ENCODE measurements at places on chromosomes 12 and 14.
A peak's percentile ranks its signal among the peaks of the same experiment; 100 is the strongest.

DNA sequence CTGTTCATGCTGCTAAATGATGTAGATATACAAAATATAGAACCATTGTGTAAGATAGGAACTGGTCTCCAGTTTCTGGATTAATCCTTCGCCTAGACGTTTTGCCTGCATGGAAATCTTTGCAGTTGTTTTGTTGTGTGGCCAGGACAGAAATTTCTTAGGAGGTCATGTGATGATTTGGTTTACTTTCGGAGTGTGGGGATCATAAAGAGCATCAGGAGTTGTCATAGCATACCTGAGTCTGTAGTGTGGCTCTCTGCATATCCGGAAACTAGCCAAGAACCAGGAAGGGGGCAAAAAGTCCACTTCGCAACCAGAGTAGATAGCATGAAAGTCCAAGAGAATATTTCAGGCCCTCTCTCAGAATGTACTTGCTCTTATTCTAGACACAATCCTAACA is 3.1 kb downstream of the SAMD4A start:
- H3K4me3 ChIP-seq = peak overlapping the region; percentile 91
- H3K27me3 ChIP-seq = no peaks in the 10 kb centered on the region
- H3K4me1 ChIP-seq = peaks cover 34% of the 10 kb centered on the region
- H3K36me3 ChIP-seq = peaks cover 29% of the 10 kb centered on the region
- DNase-seq = no peak
- peak overlapping the region; percentile 94 for H3K27ac ChIP-seq

- no peaks in the 10 kb centered on the region for H3K4me1 ChIP-seq
- H3K27ac ChIP-seq = no peak overlapping the region
- no peaks in the 10 kb centered on the region for H3K36me3 ChIP-seq
- H3K4me3 ChIP-seq = no peak overlapping the region
Measured at GRCh38 chr14:98131406-98131805, 1140.6 kb downstream of the BCL11B start.

GRCh38 chr12:19432309-19433170 is 6.8 kb upstream of the AEBP2 start:
- no peaks in the 10 kb centered on the region for H3K36me3 ChIP-seq
- H3K27me3 ChIP-seq = no peaks in the 10 kb centered on the region
- no peak for DNase-seq
- peaks cover 17% of the 10 kb centered on the region for H3K4me1 ChIP-seq
- peak overlapping the region; percentile 86 for H3K27ac ChIP-seq
- H3K4me3 ChIP-seq = peak overlapping the region; percentile 29

- no peak overlapping the region for H3K4me3 ChIP-seq
- no peaks in the 10 kb centered on the region for H3K36me3 ChIP-seq
- H3K4me1 ChIP-seq = no peaks in the 10 kb centered on the region
- no peak overlapping the region for H3K27ac ChIP-seq
- no peaks in the 10 kb centered on the region for H3K27me3 ChIP-seq
- no peak for DNase-seq
Measured at GRCh38 chr12:112828541-112828940, 37.0 kb downstream of the RPH3A start.

DNA sequence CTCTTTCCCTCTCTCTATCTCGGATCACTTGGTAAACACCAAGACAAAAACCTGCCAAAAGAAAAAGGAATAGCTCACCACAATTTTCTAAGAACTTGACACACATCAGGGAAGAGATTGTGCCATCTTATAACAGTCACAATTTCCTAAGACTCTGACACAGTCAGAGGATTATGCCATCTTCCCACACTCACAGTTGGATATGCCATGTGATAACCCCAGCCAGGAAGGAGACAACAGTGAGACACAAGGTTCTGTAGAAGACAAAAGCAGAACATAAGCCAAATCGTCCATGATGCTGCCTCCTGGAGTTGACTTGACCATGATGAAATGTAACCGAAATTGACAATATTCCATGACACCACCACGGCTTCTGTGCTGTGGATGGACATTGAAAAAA is 2.8 kb upstream of the CLEC9A start:
- H3K4me1 ChIP-seq = peaks cover 11% of the 10 kb centered on the region
- DNase-seq = no peak
- no peaks in the 10 kb centered on the region for H3K27me3 ChIP-seq
- H3K27ac ChIP-seq = no peak overlapping the region

DNA sequence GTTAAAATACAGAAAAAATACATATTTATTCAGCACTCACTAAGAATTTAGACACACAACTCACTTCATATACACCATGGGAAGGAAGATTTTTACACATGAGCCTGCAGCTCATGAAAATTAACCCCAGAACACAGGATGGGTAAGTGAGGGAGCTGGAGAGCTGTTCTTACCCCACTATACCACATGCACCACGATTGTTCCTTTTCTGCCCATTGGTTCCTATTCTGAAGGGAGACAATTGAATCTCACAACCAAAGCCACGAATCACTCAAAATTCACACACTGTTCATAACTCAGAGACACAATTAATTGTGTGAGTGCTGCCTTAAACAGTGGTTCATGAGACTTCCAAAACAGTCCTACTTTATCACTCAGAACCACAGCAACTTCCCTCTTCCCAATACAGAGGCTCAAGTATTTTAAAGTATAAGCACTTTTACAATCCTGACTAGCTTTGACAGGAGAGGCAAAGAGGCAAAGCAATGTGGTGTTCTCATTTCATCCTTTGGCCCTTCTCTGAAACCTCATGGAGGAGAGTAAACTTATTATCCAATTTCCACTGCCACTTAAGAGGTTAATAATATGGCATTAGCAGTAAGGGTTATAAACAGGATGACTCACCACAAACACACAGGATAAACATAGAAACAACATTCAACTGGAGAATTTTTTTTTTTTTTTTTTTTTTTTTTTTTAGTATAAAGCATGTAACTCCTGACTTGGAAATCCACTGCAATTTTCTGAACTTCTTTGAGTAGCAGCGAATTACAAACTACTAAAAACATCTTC is 59.5 kb downstream of the ITPR2 start:
- H3K4me3 ChIP-seq = no peak overlapping the region
- H3K27me3 ChIP-seq = no peaks in the 10 kb centered on the region
- H3K27ac ChIP-seq = no peak overlapping the region
- H3K4me1 ChIP-seq = no peaks in the 10 kb centered on the region

DNA sequence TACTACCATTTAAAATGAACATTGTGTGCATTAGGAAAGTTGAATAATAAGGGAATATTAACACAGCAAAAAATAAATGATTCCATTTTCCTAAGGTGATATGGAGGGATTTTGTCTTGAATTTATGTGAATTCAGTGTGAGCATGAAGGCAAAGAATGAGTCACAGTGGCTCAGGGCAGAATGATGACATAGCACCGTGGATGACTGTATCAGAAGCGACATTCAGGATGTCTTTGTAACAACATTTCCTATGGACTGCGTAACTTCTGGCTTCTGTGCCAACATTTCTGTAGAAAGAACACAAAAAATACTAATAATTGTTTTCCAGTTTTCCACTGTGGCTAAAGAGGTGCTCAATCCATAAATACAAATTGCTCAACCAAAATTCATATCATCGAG is 54.6 kb downstream of the TTC8 start:
- H3K4me3 ChIP-seq = no peak overlapping the region
- no peaks in the 10 kb centered on the region for H3K36me3 ChIP-seq
- no peak for DNase-seq
- peaks cover 10% of the 10 kb centered on the region for H3K4me1 ChIP-seq

DNA sequence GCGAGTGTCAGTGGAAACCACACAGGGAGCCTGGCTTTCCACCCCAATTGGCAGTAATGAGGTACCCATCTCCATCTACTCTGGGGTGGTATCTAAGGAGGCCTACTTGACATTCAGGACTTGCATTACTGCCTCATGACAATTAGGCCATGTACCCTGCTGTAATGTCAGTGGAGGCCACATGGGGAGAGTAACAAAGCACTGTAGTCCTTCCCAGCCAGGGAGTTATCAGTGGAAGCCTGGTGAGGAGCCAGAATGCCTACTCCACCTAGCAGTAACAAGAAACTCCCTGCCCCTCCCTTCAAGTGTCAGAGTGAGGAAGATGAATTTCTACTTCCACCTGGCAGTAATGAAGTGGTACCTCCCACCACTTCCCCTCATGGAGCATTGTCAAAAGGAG is 12.5 kb downstream of the TIMM9 start:
- no peak for DNase-seq
- no peaks in the 10 kb centered on the region for H3K4me1 ChIP-seq
- H3K27me3 ChIP-seq = no peaks in the 10 kb centered on the region
- H3K27ac ChIP-seq = no peak overlapping the region
- H3K36me3 ChIP-seq = peaks cover 13% of the 10 kb centered on the region

DNA sequence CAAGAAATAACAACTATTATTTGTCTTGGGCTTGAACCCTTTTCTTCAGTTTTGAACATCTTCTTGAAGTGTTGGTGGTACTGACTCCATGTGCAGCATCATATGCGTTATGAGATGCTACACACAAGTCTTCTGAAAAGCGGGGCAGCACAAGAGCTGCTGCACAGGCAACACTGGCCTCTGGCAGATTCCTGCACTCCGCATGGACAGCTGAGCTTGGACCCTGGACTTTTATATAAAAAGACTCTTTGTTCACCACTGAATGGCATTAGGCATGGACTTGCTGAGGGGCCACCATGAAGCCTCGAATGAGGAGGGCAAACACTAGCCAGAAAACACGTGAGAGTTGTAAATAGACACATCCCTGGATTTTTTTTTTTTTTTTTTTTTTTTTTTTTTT is 210.8 kb upstream of the NPAS3 start:
- H3K27me3 ChIP-seq = no peaks in the 10 kb centered on the region
- no peaks in the 10 kb centered on the region for H3K4me1 ChIP-seq
- no peak overlapping the region for H3K4me3 ChIP-seq
- H3K27ac ChIP-seq = no peak overlapping the region
- H3K36me3 ChIP-seq = no peaks in the 10 kb centered on the region
- DNase-seq = no peak

DNA sequence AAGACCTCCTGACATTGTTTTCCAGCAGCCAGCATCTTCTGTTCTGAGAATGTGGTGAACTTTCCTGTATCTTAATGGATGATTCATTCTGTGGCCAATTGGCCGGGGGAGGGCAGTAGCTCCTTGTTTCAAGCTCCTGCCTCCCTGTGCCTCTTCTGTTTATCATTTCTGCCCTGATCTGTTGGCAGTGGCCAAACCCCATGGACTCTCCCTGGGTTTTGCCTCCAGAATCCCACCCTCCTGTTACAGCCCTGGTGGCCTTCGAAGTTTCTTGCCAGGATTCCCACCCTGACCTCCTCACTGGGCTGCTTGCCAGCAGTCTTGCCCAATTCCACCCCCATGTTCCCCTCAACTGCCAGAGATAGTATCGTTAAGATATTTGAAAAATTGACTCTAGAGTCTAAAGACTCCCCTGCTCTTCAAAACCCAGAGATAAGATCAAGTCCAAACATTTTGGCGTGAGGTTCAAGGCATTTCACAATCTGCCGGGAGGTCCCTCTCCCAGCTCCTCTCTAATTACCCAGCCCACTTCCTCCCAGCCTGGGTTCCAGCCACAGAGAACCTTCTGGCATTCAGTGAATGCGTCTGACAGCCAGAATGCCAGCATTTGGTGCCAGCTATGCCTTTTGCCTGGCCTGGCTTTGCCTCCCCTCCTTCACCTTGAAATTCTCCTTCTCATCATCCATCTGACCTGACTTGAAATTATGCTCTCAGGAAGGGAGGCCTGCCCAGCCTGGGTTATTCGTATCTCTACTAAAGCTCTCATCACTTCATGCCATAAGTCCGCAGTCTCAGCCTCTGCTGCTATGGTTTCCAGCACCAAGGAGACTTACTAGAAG is 37.7 kb upstream of the TXNRD1 start:
- H3K27me3 ChIP-seq = no peaks in the 10 kb centered on the region
- H3K36me3 ChIP-seq = no peaks in the 10 kb centered on the region
- H3K4me1 ChIP-seq = peaks cover 11% of the 10 kb centered on the region
- H3K27ac ChIP-seq = no peak overlapping the region

DNA sequence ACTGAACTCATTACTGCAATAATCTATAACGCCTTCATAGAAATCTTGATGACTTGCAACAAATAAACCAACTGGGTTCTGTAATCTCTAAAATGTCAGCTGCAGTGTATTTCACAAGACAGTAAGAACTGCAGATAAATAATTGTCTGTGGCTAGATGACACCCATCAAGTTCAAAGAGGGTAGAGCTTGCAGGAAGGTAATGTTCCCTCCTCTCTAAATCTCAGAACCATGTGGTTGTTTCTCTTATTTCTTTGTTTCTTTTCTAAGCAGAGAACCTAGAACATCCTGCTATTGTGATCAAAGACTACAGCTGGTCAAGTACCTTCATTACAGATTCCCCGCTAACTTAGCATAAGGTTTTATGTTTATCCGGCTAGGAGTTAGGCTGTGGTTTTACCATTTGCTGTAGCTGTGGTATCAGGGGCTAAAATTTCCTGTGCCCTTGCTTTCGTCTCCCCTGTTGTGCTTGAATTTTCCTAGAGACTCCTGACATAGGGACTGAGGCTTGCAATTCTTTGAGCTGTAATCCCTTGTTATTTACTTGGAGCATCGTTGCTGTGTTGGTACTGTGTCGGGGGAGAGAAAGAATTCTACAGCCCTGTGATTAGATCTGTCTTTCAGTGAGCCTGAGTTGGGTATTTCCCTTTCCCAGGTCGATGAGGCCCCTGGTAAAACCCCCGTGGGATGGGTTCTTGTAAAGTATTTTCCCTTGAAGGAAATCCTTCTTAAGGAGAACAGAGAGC is 253.1 kb upstream of the BTG1 start:
- H3K4me3 ChIP-seq = no peak overlapping the region
- peaks cover 18% of the 10 kb centered on the region for H3K4me1 ChIP-seq
- no peaks in the 10 kb centered on the region for H3K27me3 ChIP-seq
- H3K27ac ChIP-seq = no peak overlapping the region
- no peaks in the 10 kb centered on the region for H3K36me3 ChIP-seq
- DNase-seq = no peak

GRCh38 chr12:95197636-95198035 is 19.6 kb downstream of the FGD6 start:
- H3K27ac ChIP-seq = peak overlapping the region; percentile 100
- H3K4me1 ChIP-seq = peaks cover 41% of the 10 kb centered on the region
- H3K36me3 ChIP-seq = peaks cover 4% of the 10 kb centered on the region
- DNase-seq = no peak
- H3K27me3 ChIP-seq = no peaks in the 10 kb centered on the region
- no peak overlapping the region for H3K4me3 ChIP-seq

- H3K4me3 ChIP-seq = no peak overlapping the region
- no peaks in the 10 kb centered on the region for H3K36me3 ChIP-seq
- H3K27ac ChIP-seq = no peak overlapping the region
- H3K27me3 ChIP-seq = no peaks in the 10 kb centered on the region
- H3K4me1 ChIP-seq = no peaks in the 10 kb centered on the region
Measured at GRCh38 chr14:104434214-104435076, 145.1 kb upstream of the C14orf180 start.

- H3K36me3 ChIP-seq = no peaks in the 10 kb centered on the region
- H3K27ac ChIP-seq = no peak overlapping the region
- no peaks in the 10 kb centered on the region for H3K4me1 ChIP-seq
- DNase-seq = no peak
Measured at GRCh38 chr12:76646366-76646765, 86.8 kb upstream of the OSBPL8 start.

Measured in keratinocyte (primary cell).